ENCODE measurements at places on chromosomes 12 and 14.

DNA sequence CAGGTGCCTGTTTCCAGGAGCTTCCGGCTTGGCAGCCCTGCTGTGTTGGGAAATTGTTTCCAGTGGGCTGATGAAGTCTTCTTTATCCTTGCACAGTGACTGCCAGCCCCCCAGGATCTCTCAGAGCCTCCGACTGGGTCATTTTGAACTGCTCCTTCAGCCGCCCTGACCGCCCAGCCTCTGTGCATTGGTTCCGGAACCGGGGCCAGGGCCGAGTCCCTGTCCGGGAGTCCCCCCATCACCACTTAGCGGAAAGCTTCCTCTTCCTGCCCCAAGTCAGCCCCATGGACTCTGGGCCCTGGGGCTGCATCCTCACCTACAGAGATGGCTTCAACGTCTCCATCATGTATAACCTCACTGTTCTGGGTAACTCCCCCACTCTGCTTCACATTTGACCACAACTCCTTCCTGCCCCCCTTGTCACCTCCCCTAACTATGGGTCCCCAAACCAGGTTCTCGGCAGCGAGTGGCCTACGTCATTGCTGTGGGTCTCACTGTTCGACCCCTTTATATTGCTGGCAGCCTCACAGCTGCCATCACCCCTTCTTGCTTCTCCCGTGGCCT lies 2.3 kb downstream of the LAG3 start:
- no peak for DNase-seq

GRCh38 chr12:12007713-12008231 lies 63.0 kb upstream of the BCL2L14 start:
- DNase-seq: no peak

GRCh38 chr12:570435-570920 lies 92.8 kb downstream of the NINJ2 start:
- DNase-seq: peak; percentile 69

DNA sequence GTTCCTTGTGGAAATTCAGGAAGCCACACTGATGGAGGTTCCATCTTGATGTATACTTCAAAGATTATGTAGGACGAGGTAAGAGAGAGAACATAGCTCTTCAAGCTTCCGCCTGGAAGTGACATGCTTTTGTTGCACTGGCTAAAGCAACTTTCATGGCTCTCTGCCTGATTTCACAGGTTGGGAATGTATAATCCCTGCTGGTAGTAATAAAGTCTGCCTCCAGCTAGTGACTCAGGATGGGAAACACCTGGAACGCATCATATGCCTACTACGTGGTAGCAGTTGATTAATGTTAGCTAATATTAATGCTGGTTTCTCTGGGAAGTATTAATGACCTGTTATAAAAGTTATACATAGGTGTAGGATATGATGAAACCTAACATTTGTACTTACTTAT lies 71.1 kb downstream of the PELI2 start:
- peak; percentile 47 for DNase-seq

- DNase-seq: no peak
These were observed 743.2 kb downstream of the TMEM121 start for GRCh38 chr14:106269451-106270204.

DNA sequence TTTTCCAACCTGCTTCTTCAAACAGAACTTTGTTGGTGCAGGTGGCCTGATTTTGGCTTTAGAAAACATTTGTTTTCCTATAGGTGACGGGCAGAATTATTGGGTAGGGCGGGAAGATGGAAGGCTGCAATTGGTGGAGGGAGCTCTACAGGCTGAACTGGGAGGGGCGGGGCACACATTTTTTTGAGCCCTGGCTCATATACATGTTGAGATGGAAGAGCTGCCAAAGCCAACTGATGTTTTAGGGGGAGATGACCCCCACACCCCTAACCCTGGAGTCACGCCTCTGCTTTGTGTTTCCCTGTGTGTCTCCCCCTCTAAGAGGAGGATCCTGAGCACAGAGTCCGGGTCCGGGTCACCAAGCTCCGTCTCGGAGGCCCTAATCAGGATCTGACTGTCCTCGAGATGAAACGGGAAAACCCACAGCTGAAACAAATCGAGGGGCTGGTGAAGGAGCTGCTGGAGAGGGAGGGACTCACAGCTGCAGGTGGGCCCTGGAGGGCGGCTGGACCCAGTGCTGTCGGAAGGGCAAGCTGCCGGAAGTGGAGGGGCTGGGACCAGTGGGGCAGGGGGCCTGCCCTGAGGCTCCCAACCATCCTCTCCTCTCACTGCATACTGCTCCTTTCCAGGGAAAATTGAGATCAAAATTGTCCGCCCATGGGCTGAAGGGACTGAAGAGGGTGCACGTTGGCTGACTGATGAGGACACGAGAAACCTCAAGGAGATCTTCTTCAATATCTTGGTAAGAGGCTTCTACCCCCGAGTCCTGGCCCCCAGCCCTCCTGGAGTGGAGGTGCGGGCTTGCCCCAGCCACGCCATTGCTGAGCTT lies 18.6 kb downstream of the AGAP2 start:
- DNase-seq: no peak

GRCh38 chr14:100896369-100897060 lies 7.0 kb downstream of the RTL1 start:
- DNase-seq: no peak

GRCh38 chr12:91331371-91331770 lies 148.8 kb upstream of the DCN start:
- DNase-seq: no peak

DNA sequence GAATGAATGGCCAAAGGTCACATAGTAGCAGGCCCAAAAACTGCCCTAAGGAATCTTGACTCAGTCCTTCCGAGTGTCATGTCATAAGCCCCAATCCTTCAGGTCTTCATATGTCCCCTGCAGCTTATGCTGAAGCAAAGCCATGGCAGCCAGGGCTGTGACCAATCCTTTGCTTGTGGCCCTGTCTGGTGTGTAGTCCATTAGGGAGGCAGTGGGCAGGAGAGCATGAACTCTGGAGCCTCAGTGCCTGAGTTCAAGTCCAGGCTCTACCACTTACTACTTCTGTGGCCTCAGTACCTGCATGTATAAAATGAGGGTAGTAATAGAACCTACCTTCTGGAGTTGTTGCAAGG lies 20.3 kb downstream of the PLEKHG3 start:
- DNase-seq: no peak

- DNase-seq: no peak
These were observed 630.4 kb downstream of the DIO2 start for GRCh38 chr14:79580906-79581305.

DNA sequence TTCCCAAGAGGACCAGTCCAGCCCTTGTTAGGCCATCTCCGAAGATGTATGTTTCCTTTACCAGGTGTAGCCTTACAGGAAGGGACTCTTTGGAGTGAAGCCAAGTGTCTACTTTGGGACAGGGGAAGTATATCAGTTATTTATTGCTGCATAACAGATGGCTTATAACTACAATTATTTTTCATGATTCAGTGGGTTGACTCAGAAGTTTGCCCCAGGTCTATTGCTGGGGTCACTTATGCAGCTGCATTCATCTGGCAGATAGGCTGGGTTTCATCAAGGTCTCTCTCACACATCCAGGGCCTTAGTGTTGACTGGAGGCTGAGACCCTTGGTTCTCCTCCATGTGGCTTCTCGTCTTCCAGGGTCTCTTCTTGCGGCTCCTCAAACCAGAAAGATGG lies 170.1 kb downstream of the NRXN3 start:
- no peak for DNase-seq

DNA sequence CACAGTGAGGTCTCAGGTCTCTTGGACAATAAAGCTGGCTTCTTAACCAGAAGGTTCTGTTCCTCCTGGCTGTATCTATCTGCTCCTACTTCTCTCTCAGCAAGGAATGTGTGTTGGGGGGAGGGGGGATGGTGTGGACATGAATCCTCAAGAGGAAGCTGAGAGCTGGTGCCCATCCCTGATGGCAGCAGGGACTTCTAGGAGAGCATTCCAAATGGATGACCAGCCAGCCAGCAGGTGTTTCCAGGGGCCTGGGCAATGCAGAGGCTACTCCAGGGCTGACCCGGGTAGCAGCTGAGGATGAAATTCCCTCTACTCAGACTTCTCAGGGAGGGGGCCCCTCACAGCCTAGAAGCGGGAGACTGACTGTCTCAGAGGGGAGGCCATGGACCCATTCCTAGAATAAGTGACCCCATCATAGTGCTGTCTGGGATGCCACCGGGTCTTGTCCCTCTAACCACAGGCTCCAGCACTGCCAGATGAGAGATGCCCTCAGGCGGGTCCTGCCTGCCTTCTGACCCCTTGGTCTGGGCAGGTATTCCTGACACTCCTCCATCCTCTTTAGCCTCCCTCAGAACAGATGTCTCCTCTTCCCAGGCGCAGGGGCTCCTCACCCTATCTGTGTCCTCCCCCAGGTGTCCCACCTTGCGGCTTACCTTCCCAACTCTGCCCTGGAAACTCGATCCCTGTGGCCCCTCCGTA lies 1.2 kb downstream of the RAB15 start:
- DNase-seq: no peak

- DNase-seq: no peak
These were observed 123.7 kb downstream of the SLC25A21 start for GRCh38 chr14:37048666-37049071.

GRCh38 chr12:111309584-111309983 lies 59.3 kb downstream of the PHETA1 start:
- DNase-seq: no peak

DNA sequence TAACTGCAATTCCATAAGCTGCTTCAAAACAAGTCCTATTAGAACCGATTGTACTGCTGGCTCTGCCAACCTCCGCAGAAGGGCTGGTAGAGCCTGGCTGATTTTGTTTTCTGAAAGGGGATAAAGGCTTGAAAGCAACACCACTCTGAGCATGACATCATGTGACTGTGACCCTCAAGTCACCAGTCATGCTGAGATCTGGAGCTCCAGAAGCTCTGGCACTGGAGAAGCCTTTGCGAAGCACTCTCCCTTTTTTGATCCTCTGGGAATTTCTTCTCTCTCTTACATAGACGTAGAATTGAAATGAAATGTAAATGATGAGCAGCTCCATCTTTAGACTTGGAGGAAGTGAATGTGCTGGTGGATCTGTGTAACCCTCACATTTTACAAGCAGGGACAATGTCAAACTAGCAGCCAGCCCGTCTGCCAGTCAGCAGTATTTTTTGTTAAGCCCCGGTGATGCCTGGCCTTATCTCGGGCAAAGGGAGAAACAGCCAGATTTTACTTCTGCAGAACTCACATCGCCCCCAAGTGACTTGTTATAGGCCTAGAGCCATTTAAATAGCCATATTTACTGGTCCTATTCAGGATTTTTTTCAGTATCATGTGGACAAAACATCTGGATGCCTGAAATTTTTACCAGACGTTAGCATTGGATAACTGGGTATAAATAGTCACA lies 112.1 kb upstream of the NPAS3 start:
- DNase-seq: no peak

DNA sequence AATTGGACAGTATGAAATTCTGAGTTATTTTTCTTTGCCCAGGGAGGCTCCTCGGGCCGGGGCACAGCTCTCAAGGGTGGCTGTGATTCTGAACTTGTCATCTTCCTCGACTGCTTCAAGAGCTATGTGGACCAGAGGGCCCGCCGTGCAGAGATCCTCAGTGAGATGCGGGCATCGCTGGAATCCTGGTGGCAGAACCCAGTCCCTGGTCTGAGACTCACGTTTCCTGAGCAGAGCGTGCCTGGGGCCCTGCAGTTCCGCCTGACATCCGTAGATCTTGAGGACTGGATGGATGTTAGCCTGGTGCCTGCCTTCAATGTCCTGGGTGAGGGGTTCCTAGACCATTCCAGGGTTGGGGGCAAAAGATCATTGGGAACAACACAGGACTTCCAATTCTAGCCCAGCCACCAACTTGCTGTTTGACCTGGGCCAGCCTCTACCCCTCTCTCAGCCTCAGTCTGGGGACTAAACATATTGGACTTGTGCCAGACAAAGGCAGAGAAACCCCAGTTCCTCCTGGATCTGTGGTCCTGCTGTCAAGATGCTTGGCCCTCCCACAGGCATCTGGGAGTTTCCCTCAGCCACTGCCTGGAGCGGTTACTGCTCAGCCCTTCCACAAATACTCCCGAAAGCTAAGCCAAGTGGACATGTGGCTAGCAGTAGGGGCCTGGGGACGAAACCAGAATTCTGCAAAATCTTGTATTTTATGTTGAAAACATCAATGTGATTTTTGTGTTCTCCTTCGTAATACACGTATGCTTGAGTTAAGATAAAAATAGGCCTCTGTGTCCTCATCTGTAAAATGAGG lies 3.5 kb downstream of the OAS3 start:
- no peak for DNase-seq

GRCh38 chr14:67186172-67186768 lies 3.0 kb upstream of the GARIN2 start:
- DNase-seq: no peak

DNA sequence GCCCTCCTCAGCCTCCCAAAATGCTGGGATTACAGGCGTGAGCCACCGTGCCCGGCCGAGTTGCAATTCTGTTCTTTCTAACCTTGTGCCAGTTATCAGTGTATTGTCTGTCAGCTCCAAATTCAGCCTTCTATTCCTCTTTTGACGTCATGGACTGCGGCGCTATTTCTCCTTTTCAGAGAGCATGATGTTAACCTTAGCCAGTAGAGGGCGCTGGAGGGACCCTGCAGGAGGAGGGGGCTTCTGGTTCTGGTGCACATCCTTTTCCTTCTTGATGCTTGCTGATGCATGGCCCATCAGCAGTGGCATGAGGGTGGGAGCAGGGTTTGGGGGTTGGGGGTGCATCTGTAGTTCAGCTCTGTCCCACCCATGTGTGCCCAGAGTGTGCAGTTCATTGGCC lies 179.3 kb upstream of the RMST start:
- DNase-seq: no peak

GRCh38 chr12:126667339-126667738 lies 1599.6 kb upstream of the TMEM132C start:
- no peak for DNase-seq

GRCh38 chr14:85881935-85882334 lies 352.0 kb downstream of the FLRT2 start:
- no peak for DNase-seq

GRCh38 chr12:67818459-67818903 lies 169.9 kb downstream of the DYRK2 start:
- DNase-seq: no peak

DNA sequence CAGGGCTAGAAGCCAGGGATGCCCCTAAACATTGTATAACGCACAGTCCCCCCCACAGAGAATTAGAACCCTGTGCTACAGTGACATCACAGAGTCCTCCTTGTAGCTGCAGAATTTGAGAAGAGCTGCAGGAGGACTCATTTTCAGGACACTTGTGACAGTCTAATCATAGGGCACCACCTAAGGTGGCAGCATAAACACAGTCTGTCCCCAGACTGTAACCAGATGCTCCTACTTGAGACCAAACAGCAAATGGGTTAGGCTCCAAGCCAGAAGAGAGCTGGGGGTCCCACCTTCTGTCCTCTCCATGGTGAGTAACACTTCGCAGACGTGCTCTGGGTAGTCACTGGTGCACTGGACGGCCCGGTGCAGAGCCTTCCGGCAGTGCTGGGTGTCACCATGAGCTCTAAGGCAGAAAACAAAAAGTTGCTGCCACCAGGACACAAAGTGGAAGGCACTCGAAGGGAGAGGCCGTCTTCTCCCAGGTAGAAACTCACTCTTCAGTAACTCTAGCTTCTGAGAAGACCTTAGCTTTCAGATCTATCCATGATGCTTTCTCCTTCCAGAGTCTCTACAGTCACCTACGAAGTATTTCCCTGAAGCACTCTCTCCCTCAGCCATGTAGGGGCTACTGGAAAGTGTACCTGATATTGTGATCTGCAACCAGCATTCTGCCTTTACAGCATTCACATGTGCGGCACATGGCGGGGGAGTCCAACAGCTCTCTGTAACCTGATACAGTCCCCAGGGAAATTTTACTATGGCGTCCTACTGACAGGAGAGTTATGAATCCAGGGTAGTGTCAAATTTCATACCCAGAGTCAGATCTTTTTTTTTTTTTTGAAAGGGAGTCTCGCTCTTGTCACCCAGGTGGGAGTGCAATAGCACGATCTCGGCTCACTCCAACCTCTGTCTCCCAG lies 17.1 kb downstream of the FICD start:
- no peak for DNase-seq

All from pancreas (tissue), 10 donors.